ENCODE measurements at places on chromosomes 2 and 18.

- DNase-seq: no peak
Measured at GRCh38 chr2:206647985-206648384, 5.7 kb downstream of the FAM237A start.

DNA sequence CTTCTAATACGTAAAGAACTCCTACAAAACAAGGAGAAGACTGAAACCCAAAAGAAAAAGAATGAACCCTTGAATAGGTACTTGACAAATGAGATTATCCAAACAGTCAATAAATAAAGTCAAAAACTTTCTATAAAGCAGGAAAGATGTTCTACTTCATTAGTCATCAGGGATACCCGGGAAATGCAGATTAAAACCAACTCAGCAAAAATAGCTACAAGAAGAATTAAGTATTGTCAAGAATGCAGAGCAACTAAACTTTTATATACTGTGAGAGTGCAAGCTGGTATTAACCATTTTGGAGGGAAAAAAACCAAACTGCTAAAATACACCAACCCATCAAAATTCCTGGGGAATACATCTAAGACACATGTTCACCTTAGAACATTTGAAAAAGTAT lies 10.4 kb downstream of the TXNL1 start:
- DNase-seq: no peak

GRCh38 chr18:42310956-42311355 lies 355.9 kb downstream of the PIK3C3 start:
- peak; percentile 46 for DNase-seq

GRCh38 chr2:27723372-27724144 lies 48.0 kb upstream of the MRPL33 start:
- peak; percentile 89 for DNase-seq

DNA sequence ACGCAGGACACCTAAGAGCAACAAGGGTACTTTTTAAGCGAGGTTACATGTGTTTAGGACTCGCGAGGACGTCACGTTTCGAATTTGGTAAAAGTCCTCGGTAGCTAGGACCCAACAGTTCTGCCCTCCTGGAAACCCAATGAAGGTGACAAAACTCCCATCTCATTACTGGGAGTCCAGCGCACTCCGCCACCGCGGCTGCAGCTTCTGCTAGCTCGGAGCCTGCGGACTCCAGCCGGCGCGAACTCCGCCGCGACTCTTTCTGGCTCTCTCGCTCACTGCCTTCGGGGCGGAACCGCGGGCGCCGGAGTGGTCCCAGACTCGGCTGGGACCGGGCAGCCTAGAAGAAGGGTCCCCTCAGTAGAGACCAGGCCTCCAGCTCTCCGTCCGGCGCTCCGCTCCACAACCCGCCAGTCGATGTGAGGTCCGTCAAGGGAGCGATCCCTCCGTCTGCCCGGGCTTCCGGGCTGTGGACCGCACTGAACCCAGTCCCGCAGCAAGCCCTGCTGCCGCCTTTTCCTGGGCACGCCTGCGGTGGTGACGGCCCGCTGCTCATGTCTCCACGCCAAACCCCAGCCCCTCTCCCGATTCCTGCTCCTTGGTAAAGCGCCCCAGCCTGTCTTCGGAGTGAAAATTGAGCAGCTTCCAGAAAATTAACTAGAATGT lies 3.0 kb upstream of the OSR1 start:
- DNase-seq: peak; percentile 75

GRCh38 chr2:3469486-3469885 lies 49.8 kb downstream of the ADI1 start:
- DNase-seq: no peak
